ENCODE measurements at places on chromosomes 6 and 20.

DNA sequence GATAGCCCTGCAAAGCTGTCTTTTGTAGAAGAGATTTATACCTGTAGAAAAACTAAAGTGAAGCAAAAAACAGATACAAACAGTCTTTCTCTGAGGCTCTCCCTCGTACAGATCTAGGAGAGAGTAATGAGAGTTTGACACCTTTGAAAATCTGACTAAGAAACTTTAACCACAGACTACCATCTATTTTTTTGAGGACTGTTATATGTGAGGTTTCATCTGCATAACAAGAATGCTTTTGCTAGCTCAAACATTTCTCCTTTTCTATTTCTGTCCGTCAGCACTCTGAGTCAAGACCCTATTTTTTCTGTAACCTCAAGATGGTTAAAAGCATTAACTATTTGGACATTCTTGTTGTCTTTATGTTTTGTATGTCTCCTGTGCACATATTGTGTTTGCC lies 193.0 kb downstream of the BTBD3 start:
- H3K27me3 ChIP-seq: no peaks in the 10 kb centered on the region
- peaks cover 6% of the 10 kb centered on the region for H3K4me1 ChIP-seq
- no peak for DNase-seq
- H3K27ac ChIP-seq: no peak overlapping the region
- H3K4me3 ChIP-seq: no peak overlapping the region

DNA sequence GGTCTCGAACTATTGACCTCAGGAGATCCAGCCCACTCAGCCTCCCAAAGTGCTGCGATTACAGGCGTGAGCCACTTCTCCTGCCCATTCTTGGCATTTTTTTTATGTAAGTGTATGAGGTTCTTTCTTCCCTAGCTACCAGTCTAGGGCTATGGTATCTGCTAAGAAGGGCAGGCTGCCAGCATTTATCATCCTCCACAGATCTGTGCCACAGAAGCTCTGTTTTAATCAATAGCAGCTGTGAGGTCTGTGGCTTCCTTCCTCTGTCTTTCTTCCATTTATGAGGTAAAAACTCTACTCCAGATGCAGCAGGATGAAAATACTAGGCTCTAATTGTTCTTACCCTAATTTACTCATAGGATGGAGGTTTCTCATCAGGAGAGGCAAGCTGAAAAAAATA lies 1382.4 kb upstream of the ADGRB3 start:
- no peak overlapping the region for H3K4me3 ChIP-seq
- H3K27ac ChIP-seq: no peak overlapping the region
- DNase-seq: no peak

DNA sequence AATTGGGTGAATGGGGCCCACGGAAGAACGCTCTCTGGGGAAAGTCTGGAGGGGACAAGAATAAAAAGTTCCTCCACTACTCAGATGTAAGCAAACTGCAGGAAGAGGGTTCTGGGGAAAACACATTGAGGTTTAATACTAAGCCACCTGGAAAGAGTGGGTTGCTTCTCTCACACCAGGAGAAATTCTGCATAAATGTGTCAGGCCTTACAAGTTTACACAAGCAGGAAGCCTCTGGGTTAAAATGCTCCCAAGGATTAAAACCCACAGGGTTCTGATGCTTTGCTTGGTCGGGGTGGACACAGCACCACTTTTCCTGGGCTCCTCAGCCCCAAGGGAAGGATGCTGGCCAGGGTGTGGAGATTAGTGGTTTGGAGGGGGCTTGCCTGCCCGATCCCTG lies 122.1 kb upstream of the SLC22A23 start:
- no peaks in the 10 kb centered on the region for H3K27me3 ChIP-seq
- no peak overlapping the region for H3K4me3 ChIP-seq
- H3K27ac ChIP-seq: no peak overlapping the region
- no peaks in the 10 kb centered on the region for H3K4me1 ChIP-seq
- DNase-seq: no peak

DNA sequence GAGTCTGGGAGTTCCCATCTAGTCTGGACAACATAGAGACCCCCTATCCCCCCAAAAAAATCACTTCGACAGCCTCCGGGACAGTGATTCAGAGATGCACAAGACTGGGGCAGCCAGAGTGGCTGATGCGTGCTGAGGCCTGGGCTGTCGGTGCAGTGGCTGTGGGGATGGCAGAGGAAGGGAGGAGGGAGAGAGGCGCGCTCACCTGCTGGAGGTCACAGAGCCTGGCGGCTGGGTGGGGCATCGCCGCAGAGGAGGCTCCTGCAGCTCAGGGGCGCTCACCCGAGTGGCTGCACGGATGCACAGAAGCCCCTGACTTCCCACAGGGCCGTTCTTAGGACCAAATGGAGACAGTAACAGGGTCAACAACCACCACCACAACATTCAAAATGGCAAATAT lies 182.8 kb downstream of the SMOC2 start:
- H3K4me1 ChIP-seq: no peaks in the 10 kb centered on the region
- no peak overlapping the region for H3K4me3 ChIP-seq
- no peak for DNase-seq
- H3K27me3 ChIP-seq: no peaks in the 10 kb centered on the region
- no peak overlapping the region for H3K27ac ChIP-seq

GRCh38 chr6:29502181-29502580 lies 14.4 kb upstream of the MAS1L start:
- no peak overlapping the region for H3K4me3 ChIP-seq
- H3K4me1 ChIP-seq: no peaks in the 10 kb centered on the region
- no peak for DNase-seq
- H3K27ac ChIP-seq: no peak overlapping the region
- H3K27me3 ChIP-seq: no peaks in the 10 kb centered on the region
- no peaks in the 10 kb centered on the region for H3K36me3 ChIP-seq

GRCh38 chr6:170033666-170034065 lies 257.2 kb downstream of the DLL1 start:
- no peaks in the 10 kb centered on the region for H3K36me3 ChIP-seq
- H3K4me1 ChIP-seq: peaks cover 7% of the 10 kb centered on the region
- no peak overlapping the region for H3K4me3 ChIP-seq
- H3K27ac ChIP-seq: no peak overlapping the region
- no peaks in the 10 kb centered on the region for H3K27me3 ChIP-seq

DNA sequence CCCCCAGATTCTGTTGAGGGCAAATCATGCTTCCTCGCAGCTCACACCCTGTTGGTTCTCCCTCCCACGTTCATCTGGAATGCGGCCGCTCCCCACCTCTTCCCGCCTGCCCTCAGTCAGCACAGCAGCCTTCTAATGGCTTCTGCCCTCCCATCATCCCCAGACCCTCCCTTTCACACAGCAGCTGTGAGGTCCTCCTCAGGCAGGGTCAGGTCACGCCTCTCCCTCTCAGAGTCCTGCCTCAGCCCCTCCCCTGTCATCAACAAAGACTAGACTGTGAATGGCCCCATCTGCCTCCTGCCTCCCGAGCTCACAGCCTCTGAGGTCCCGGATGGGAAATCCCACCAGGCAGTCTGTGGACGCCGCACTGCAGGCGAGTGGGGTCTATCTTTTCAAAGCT lies 7.9 kb upstream of the BHLHE23 start:
- no peak overlapping the region for H3K27ac ChIP-seq
- no peaks in the 10 kb centered on the region for H3K36me3 ChIP-seq
- DNase-seq: no peak
- H3K27me3 ChIP-seq: peaks cover 45% of the 10 kb centered on the region

DNA sequence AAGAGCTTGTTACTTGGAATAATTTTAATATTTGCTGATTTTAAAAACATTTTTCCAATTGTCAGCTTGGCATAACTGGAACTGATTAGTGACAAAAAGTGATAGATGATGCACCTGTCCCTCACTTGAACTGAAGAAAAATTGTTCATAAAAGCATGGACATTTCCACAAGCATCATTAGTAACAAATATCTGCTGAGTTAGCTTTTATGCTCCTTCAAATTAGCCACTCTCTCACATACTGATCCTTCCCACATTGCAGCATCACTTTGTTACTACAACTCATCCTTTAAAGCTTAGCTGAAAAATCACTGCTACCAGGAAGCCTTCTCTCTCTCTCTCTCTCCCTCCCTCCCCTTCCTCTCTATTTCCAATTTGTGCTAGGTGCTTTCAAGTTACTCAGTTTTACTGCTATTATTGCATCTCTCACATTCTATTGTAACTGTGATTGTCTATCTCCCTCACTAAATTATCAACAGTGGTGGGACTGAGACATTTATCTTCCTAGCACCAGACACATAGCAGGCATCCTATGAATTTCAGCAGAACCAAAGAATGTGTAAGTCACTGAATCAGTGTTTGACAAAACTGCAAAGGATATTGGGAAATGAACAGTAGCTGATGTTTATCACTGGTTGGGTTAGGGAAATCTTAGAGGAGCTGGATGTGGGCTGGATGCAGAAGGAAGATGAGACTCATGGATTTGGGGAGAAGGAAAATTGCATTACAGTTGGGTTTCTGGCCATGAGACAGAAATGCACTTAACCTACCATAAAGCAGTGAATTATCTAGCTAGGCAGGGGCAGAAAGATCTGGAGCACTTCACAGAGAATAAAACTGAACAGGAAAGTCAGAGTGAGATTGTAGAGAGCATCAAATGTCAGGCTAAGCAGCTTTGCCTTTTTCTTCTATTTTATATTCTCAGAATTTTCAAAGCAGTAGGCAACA lies 128.4 kb upstream of the PLN start:
- no peaks in the 10 kb centered on the region for H3K36me3 ChIP-seq
- H3K4me1 ChIP-seq: no peaks in the 10 kb centered on the region
- no peak for DNase-seq
- H3K4me3 ChIP-seq: no peak overlapping the region

DNA sequence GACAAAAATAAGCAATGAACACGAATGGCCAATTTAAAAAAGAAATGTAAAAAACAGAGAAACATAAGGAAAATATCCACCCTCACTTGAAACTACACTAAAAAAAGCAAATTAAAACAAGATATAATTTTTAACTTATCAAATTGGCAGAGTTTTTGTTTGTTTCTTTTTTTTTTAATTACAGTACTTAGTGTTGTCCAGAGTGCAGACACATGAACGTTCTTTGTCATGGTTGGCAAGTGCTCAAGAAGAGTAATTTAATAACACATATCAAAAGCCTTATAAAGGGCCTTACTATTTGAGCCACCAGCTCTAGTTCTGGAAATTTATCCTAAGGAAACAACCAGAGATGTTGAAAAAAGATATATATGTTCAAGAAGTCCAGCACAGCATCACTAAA lies 142.3 kb downstream of the ATXN1 start:
- H3K27ac ChIP-seq: no peak overlapping the region
- H3K36me3 ChIP-seq: no peaks in the 10 kb centered on the region
- H3K27me3 ChIP-seq: no peaks in the 10 kb centered on the region
- no peaks in the 10 kb centered on the region for H3K4me1 ChIP-seq
- DNase-seq: no peak
- no peak overlapping the region for H3K4me3 ChIP-seq

Data from prostate gland (tissue), 2 donors.